Testis (tissue), 5 donors: ENCODE measurements at places on chromosomes 13 and 19. TPM values are rescaled to one million over a fixed set of nuclear protein-coding genes. Genes with fewer than 3 reads are reported as not detected.

Gene OR4F17
- total RNA-seq: not detected

Gene LILRA5
- 1.2 TPM for total RNA-seq

Gene ZNF154
- total RNA-seq: 1.1 TPM

Gene SIGLEC10
- 0.87 TPM for total RNA-seq

Gene NKPD1
- 4.2 TPM for total RNA-seq

Gene MBD3L2
- not detected for total RNA-seq

Gene FUT6
- total RNA-seq: 0.19 TPM

Gene NAPA
- total RNA-seq: 257 TPM

Gene NLRP7
- 11.7 TPM for total RNA-seq

DNA sequence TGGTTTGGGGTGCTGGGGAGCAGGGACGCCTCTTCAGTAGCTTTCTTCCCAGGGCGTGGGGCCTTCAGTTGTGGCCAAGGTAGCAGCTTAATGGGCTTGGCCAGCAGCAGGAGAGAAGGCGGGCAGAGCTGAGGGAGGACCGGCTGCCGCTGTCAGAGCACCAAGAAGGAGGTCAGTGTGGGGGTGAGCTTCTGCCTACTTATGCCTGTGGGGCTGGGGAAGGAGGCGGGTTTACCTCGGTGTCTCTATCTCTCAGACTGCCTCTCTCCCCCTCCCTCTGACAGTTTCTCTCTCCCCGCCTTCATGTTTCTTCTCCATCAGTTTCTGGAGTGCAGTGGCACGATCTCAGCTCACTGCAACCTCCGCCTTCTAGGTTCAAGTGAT lies at the start of gene CAPN12:
Gene CAPN12 (minus strand): TSS at position 177 of the 384 bp plus-strand sequence. CDS start 309 bp downstream, outside the sequence.
- DNase-seq: no peak
- H3K27ac ChIP-seq: no peak within 1 kb of the TSS
- H3K4me3 ChIP-seq: no peak within 1 kb of the TSS
- H3K27me3 ChIP-seq: no peaks in the 10 kb centered on the region
- H3K4me1 ChIP-seq: no peaks in the 10 kb centered on the region

- H3K36me3 ChIP-seq: no peaks in the 10 kb centered on the region
- no peak overlapping the region for H3K4me3 ChIP-seq
- no peak overlapping the region for H3K27ac ChIP-seq
- H3K27me3 ChIP-seq: no peaks in the 10 kb centered on the region
- DNase-seq: no peak
These were observed 19.5 kb upstream of the TRPC4 start for GRCh38 chr13:37889102-37889501.

DNA sequence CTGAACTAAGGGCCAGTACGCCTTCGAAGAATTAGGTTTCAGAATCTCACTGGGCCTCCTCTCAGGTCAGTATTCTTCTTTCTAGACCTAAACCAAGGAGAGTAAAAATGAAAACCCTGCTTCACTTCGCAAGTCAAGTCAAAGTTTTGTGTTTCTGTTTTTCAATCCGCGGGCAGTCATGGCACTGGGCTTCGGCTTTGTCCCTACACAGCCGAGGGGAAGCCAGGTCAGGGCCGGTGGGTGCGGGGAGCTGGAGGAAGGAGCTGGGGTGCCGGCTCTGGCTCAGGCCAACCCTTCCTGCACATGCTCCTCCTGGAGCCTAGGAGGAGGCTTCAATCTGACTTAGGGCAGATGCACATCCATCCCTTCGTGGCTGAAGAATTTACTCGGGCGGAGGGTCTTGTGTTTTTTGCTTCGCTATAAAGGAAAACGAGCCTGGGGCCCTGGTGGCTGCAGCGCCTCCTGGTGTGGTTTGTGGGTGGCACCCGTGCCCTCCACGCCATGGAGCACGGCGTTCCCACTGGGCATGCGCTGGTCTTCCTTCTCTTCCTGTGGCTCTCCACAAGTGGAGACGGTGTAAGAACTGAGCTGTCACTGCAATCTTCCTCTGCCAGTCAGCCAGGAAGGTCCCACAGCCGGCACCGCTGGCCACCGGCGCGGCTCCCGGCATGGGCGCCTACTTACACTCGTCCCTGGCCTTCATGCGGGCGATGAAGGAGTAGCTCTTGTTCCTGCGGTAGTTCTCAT lies 22.5 kb downstream of the C19orf44 start:
- peaks cover 5% of the 10 kb centered on the region for H3K4me1 ChIP-seq
- H3K36me3 ChIP-seq: no peaks in the 10 kb centered on the region
- no peak overlapping the region for H3K27ac ChIP-seq
- DNase-seq: no peak
- no peak overlapping the region for H3K4me3 ChIP-seq

DNA sequence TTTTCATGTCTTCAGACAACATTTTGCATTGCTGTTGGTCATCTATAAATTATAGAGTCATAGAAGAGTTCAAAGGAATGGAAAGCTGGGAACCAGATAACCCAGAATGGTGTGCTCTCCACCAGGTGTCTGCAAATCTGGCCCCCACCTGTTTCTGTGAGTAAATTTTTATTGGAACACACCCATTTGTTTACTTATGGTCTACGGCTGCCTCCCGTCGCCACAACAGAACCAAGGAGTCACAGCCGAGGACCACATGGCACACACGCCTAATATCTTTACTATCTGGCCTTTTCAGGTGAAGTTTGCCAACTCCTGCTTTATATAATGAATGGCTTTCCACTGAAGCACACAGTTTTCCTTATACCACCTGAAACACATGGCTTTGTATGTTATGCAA lies 58.2 kb downstream of the EFNB2 start:
- H3K4me1 ChIP-seq: peaks cover 12% of the 10 kb centered on the region
- no peaks in the 10 kb centered on the region for H3K27me3 ChIP-seq
- no peak for DNase-seq
- H3K36me3 ChIP-seq: no peaks in the 10 kb centered on the region
- no peak overlapping the region for H3K27ac ChIP-seq
- no peak overlapping the region for H3K4me3 ChIP-seq

DNA sequence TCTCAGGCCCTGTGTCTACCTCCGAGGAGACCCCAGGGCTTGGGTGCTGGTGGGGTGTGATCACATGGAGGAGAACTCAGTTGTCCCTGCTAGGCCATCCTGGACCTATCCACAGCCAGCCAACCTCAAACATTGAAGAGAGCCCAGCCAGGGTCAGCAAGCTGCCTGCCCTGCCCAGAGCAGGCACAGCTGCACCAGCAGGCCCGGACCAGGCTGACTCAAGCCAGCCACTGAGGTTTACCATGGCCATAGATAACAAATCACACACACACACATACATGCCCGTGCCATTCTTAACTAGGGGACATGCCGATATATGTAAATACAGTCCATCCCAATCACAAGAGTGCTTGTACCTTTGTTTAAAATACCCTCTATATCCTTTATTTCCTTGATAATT lies 8.1 kb downstream of the ARHGEF7 start:
- H3K36me3 ChIP-seq: no peaks in the 10 kb centered on the region
- H3K4me3 ChIP-seq: no peak overlapping the region
- no peak overlapping the region for H3K27ac ChIP-seq

GRCh38 chr13:33213024-33213768 lies 72.4 kb downstream of the STARD13 start:
- H3K27me3 ChIP-seq: no peaks in the 10 kb centered on the region
- no peak for DNase-seq
- H3K27ac ChIP-seq: no peak overlapping the region
- no peak overlapping the region for H3K4me3 ChIP-seq
- no peaks in the 10 kb centered on the region for H3K36me3 ChIP-seq
- peaks cover 22% of the 10 kb centered on the region for H3K4me1 ChIP-seq

- no peak overlapping the region for H3K27ac ChIP-seq
- H3K27me3 ChIP-seq: no peaks in the 10 kb centered on the region
- H3K36me3 ChIP-seq: no peaks in the 10 kb centered on the region
- H3K4me3 ChIP-seq: no peak overlapping the region
- DNase-seq: no peak
These were observed 126.4 kb downstream of the SPRY2 start for GRCh38 chr13:80214521-80214991.

- no peak for DNase-seq
- H3K36me3 ChIP-seq: no peaks in the 10 kb centered on the region
- H3K4me1 ChIP-seq: no peaks in the 10 kb centered on the region
- H3K27me3 ChIP-seq: no peaks in the 10 kb centered on the region
- no peak overlapping the region for H3K4me3 ChIP-seq
These were observed 64.1 kb downstream of the DOCK9 start for GRCh38 chr13:98913741-98914140.

- H3K4me3 ChIP-seq: no peak overlapping the region
- H3K27ac ChIP-seq: no peak overlapping the region
- no peak for DNase-seq
- H3K4me1 ChIP-seq: no peaks in the 10 kb centered on the region
These were observed 33.4 kb downstream of the FAAP24 start for GRCh38 chr19:33005440-33005839.

- no peaks in the 10 kb centered on the region for H3K27me3 ChIP-seq
- no peaks in the 10 kb centered on the region for H3K36me3 ChIP-seq
- H3K4me1 ChIP-seq: no peaks in the 10 kb centered on the region
- no peak for DNase-seq
- no peak overlapping the region for H3K27ac ChIP-seq
These were observed 1519.2 kb downstream of the EFNB2 start for GRCh38 chr13:105016266-105016665.

- H3K4me1 ChIP-seq: no peaks in the 10 kb centered on the region
- H3K27ac ChIP-seq: no peak overlapping the region
These were observed 242.2 kb upstream of the EDNRB start for GRCh38 chr13:78160793-78161192.

- H3K4me1 ChIP-seq: peaks cover 11% of the 10 kb centered on the region
- H3K27ac ChIP-seq: no peak overlapping the region
- no peak overlapping the region for H3K4me3 ChIP-seq
- DNase-seq: no peak
- no peaks in the 10 kb centered on the region for H3K27me3 ChIP-seq
These were observed 45.8 kb downstream of the GGACT start for GRCh38 chr13:100542826-100543156.

GRCh38 chr13:47890146-47890814 lies 110.8 kb downstream of the SUCLA2 start:
- H3K27ac ChIP-seq: no peak overlapping the region
- DNase-seq: no peak

DNA sequence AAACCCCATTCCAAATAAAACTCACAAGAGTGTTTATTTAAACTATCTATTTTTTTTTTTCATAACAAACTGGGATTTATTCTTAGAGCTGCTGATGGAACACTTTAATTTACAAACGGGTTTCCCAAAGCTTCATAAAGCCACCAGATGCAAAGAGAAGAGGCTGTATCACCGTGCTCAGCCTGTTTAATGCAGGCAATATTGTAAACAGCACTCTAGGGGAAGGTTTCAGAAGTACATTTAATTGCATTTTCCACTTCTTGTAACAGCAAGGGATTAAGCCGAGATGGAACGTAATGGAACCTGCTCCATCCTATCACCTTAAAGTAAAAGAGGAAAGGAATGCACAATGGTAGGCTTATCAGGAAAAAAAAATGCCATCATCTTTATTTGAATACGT lies 550.6 kb upstream of the ARGLU1 start:
- no peak for DNase-seq
- H3K4me3 ChIP-seq: no peak overlapping the region
- H3K36me3 ChIP-seq: no peaks in the 10 kb centered on the region

DNA sequence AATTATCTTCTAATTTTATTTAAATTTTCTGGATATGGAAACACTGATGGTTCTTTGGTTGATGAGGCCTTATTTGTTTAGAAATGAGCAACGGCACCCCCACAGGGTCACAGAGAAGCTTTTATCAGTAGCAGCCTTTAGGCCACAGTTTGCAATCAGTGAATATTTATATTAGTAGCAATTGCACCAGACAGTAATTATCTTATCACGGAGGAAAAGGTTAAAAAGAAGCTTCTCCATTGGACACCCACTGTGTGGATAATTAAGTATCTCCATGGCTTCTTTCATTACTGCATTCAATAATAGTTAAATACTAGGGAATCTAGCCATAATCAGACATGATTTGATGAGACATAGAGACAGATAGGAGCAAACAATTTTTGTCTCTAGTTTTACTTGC lies 2099.2 kb upstream of the PCDH20 start:
- H3K4me1 ChIP-seq: no peaks in the 10 kb centered on the region
- no peaks in the 10 kb centered on the region for H3K27me3 ChIP-seq

- no peaks in the 10 kb centered on the region for H3K4me1 ChIP-seq
- H3K27ac ChIP-seq: no peak overlapping the region
- no peak overlapping the region for H3K4me3 ChIP-seq
- no peak for DNase-seq
- H3K36me3 ChIP-seq: no peaks in the 10 kb centered on the region
These were observed 221.2 kb downstream of the MAB21L1 start for GRCh38 chr13:35255241-35255640.

DNA sequence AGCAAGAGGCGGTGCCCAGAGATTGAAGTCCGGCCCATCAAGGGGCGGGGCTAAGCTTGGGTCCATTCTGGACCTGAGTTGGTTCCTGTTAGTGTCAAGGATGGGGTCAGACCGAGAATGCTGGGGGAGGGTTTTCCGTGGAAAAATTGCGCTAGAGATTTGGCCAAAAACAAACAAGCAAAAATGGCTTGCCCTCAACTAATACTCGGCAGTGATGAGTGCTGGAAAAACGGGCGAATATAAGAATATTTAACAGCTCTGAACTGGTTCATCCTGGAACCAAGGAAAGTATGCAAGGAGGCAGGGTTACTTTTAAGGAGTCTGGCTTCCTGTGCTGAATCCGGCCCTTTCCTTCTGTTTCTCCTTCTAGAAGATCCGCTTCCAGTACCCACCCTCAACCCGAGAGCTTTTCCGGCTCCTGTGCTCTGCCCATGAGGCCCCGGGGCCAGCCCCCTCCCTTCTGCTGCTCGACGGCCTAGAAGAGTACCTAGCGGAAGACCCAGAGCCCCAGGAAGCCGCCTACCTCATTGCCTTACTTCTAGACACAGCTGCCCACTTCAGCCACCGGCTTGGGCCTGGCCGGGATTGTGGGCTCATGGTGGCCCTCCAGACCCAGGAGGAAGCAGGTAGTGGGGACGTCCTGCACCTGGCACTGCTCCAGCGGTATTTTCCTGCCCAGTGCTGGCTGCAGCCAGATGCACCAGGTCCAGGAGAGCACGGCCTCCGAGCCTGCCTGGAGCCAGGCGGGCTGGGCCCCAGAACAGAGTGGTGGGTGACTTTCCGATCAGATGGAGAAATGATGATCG lies 880 bp downstream of the SWSAP1 start:
- H3K36me3 ChIP-seq: no peaks in the 10 kb centered on the region
- peak; percentile 61 for DNase-seq
- peak overlapping the region; percentile 72 for H3K4me3 ChIP-seq
- H3K27me3 ChIP-seq: no peaks in the 10 kb centered on the region
- peaks cover 18% of the 10 kb centered on the region for H3K4me1 ChIP-seq
- peak overlapping the region; percentile 75 for H3K27ac ChIP-seq
